ENCODE measurements at places on chromosomes 3 and 15.

DNA sequence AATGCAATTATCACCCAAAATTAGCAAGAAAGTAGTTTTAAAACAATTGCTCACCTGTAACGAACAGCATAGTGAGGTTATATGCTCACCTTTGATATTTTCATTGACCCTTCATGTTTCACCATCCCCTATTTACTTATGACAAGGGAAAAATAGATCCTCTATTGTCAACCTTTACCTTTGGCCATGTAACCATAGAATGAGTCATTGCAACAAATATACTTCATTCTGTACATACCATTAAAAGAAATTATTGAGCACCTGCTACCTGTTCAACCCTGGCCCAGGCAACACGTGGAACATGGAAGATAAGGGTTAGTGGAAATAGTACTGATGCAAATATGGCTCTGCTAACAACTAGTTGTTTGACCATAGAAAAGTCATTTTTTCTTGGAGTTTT lies 20.2 kb downstream of the LSAMP start:
- no peak for DNase-seq

GRCh38 chr15:88509964-88510363 lies 36.5 kb downstream of the DET1 start:
- no peak for DNase-seq

- no peak for DNase-seq
These were observed at the start of gene CYP8B1 for GRCh38 chr3:42875325-42876151. TSS of gene CYP8B1 (minus strand) at chr3:42875879. CDS start at chr3:42875816, 63 bp downstream.

DNA sequence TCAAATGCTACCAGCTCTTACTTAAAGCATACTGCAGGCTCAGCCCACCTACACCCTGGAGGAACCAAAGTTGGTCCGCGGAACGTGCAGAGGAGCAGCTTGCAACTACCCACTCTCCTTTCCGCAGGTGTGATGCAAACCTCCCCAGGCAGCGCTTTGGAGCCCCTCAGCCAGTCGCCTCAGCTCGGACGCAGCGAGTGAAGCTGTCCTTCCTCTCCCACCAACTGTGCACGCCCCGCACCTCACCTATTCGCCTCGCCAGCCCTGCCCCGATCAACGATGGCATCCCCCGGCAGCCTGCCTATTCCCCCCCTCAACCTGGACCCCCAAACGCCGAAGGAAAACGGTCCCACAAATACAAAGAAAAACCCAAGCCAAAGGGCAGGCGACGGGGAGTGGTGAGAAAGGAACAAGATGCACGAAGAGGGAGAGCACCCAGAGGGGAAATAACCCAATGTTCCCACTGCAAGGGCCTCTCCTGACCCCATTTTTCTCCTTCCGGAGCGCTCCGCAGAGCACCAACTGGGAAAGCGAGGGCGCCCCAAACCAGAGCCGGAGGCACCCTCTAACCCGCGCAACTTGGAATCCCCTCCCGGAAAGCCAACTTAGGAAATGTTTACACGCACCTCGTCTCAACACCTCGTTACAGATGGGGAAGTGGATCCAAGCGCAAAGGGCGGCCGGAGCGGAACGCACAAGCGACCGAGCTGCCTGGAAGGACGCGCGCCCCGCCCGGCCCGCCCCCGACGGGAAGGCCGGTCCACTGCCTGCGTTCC lies 665 bp downstream of the GLB1 start:
- DNase-seq: peak; percentile 46

GRCh38 chr3:37590328-37591079 lies 271.2 kb upstream of the CTDSPL start:
- DNase-seq: no peak

DNA sequence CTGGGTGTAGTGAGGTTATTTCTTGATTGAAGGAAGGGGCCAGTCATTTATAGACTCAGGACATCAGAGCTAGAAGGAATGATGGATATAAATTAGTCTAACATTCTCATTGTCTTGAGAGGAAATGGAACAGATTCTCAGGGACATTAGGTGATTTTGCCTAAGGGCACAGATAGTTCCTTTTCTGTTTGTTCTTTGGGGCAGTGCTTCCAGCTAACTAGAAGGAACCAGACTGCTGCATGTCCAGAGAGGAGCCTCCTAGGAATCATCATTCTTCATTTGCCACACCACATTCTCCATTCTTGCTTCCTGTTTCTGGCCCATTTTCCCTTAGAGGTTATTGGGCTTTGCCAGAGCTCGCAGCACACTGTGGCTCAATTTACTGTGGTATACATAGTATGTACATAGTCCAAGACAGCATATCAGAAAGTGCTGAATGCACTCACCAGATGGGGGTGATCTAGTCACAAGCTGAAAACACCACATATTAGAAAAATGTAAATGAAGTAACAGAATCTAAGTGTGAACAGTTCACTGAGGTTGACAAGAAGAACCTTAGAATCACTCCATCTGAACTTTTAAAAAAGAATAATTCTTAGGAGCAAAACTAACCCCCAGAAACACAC lies 62.7 kb upstream of the MYZAP start:
- DNase-seq: no peak

DNA sequence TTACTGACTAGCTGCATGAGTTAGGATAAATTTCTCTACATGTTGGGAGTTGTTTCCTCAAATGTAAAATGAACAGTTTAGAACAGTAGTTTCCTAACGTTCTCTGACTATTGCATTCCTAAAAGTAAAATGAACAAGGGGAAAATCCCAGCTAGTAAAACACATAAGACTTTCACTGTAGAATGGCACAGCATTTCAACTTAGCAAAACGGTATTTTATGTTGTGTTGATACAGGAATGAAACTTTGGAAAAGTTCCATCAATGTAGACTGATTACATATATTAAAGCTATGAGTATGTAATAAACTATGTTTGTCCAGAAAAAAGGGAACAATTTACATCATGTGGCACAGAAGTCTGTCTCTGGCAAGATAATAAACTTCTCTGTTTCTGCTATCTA lies 297.4 kb upstream of the EPHA3 start:
- no peak for DNase-seq

DNA sequence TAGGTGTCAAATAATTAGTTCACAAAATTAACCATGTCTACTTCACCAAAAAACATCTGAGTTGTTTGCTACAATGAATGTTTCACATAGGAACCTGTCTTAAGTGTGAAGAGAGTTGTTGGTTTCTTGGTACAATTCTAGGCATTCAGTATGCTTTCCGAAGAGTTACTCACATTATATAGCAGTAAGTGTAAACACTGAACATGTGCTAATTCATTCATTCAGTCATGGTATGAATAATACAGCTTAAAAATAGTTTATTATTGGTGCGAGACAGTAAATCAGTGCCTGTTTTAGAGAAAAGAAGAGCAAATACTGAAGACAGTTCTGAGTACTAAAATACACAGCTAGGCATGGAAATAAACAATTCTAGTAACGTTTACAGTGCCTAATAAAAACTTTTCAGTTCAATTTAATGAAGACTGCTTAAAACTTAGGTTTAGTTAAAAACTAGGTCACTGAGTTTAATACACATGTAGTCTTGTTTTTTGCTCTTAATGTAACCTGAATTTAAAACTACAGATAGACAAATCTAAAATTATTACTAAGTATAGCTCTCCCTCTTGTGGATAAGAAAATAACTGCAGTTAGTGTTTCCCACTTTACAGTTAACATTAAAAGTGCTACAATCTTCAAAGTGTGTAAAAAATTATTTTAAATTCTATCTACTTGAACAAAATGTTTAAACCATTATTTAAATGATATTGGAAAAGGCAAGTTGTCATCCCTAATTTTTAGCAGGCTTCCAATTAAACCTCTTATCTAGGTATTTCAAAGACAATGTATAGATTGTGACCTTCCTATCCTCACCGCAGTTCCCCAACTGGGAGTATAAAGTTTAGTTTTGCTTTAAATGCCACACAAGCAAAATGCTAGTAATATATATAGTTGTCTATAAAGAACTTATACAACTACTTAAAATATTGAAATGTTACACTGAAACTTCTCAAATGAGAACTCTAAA lies 20.1 kb upstream of the ZCWPW2 start:
- no peak for DNase-seq

DNA sequence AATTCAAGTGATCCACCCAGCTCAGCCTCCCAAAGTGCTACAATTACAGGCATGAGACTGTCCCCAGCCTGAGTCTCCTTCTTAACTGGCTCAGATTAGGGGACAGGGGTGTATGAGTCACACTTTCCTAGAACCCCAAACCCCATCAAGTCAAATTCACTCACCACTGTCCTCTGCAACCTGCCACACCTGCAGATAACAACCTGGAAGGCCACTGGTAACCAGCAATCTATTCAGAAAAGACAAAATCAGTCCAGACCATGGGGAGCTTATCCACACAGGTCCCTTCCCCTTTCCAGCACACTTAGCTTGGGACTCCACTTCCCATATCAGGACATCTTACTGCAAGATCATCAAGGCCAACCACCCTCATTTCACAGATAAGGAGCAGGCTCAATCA lies 6.4 kb downstream of the WDR73 start:
- DNase-seq: no peak

GRCh38 chr3:126034481-126035361 lies 49.2 kb downstream of the SLC41A3 start:
- no peak for DNase-seq

GRCh38 chr3:184322731-184323487 lies 8.5 kb downstream of the EIF4G1 start:
- no peak for DNase-seq

DNA sequence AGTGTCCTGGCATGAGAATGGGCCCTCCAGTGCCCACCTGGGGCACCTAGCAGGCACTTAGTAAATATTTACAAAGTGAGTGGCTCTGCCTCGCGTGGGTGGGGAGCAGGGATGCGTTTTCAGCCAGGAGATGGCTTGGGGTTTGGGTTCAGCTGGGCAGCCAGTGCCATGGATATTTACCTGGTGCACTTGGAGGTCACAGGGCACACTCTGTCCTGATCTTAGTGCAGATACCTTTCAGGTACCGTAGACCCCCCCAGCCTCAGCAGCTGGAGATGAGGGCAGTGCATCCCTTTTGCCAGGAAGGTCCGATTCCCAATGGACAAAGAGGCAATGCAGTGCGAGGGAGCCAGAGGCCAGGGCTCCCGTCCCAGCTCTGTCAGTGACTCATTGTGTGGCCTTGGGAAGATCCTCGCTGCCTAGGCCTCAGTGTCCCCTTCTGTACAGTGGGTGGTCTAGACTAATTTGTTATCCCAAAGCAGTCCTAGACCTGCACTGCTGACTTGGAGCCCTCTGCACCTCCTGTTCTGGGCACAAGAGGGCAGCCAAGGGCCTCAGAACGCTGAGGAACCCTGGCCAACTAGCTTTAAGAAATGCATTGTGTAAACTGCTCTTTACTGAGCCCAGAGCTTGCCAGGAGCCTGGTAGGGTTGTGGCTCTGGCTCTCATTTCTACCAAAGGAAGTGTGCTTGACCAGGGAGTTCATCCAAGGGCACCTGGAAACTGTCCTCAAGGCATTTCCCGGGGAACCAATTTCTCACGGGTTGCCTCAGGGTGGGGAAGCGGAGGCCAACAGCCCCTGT lies 16.0 kb downstream of the HDAC11 start:
- DNase-seq: peak; percentile 67

- no peak for DNase-seq
These were observed 737 bp downstream of the DNAJA4 start for GRCh38 chr15:78265137-78265460.

- no peak for DNase-seq
These were observed 27.2 kb downstream of the IQSEC1 start for GRCh38 chr3:13045904-13046568.

DNA sequence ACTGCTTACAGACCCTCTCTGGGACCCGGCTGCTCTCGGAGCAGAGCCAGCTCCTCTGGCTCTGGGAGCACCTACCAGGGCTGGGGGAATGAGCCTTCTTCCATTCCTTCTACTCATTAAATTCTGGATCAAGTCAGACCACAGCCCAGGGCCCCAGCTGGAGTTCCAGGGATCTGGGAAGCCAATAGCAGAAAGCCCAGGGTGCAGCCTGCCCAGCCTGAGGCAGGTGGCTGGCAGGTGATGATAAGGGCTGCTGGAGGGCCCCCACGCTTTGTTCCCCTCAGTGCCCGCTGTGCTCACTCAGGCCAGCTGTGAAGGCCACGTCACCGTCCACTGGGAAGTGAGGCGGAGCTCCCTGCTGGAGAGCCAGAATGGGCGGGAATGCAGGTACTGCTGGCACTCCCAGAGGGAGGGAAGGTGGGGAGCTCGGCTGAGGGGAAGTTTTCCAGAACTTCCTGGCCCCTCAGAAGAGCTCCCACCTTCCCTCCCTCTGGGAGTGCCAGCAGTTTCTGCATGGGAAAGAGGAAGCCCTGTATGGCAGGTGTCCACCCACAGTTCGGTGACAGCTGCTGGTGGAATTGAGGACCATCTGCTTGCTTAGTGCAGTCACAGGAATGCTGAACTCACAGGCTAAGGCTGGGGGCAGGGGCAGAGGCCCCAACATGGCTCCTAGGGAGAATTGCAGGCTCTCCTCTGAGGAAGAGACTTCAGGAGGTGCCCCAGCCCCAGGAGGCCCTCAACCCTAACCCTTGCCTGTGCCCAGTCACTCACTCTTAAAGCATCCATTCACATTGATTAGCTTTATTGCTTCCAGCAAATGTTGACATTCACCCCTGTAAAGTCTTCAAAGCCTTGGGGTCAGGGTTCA lies 12.6 kb upstream of the RTP3 start:
- no peak for DNase-seq

- DNase-seq: no peak
These were observed 100.6 kb downstream of the CYP19A1 start for GRCh38 chr15:51237816-51238215.

- no peak for DNase-seq
These were observed 37.3 kb upstream of the SLC6A11 start for GRCh38 chr3:10778492-10779292.

GRCh38 chr15:42048821-42049200 lies 28.0 kb upstream of the PLA2G4E start:
- DNase-seq: no peak

GRCh38 chr3:194552327-194552949 lies 65.6 kb upstream of the ATP13A3 start:
- no peak for DNase-seq

DNA sequence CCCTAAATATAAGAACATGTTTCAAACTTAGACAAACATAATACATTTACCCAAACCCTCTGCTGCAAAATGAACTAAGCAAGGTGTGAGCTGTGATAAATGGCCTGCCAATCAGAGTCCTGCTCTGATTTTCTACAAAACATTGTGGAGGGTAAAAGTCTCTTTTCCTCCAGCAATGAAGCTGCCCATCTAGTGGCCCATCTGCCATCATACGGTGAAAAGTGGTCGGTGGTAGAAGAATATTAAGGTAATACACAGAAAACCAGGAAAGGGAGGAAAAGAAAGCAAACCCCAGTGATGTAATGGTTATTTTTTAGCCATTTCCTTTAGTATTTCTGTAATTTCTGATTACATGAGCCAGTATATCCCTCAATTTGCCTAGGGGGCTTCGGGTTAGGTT lies 838.1 kb downstream of the TBL1XR1 start:
- no peak for DNase-seq

DNA sequence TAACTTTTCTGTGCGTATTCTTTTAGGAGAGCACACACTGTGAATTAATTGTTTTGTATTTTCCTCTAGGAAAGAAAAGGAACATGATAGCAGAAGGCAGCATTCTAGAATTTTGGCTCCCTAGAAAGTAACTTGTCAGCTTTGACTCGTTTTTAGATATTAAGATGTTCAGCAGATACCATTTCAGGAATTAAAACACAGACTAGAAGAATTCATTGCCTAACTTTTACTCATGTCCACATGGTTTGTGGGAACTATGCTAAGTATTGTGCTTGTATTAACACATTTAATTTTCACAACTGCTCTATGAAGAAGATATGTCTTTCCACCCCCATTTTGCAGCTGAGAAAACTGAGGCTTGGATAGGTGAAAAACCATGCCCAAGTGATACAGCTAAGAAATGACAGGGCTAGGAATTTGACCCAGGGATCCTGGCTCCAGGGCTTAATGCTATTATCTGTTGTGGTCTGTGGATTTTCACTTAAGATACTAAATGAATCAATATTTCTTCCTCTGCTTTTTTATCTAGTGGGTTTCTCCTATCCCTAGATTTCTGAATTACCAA lies 128.8 kb downstream of the MITF start:
- DNase-seq: no peak

Data from activated CD4-positive, alpha-beta T cell treated with anti-CD3 and anti-CD28 coated beads, Interleukin-2, amount 50 U/mL, for 1 hour (primary cell).